ENCODE measurements at places on chromosomes 16 and 17.

- no peak for DNase-seq
These were observed 19.8 kb upstream of the MPRIP start for GRCh38 chr17:17022456-17022855.

DNA sequence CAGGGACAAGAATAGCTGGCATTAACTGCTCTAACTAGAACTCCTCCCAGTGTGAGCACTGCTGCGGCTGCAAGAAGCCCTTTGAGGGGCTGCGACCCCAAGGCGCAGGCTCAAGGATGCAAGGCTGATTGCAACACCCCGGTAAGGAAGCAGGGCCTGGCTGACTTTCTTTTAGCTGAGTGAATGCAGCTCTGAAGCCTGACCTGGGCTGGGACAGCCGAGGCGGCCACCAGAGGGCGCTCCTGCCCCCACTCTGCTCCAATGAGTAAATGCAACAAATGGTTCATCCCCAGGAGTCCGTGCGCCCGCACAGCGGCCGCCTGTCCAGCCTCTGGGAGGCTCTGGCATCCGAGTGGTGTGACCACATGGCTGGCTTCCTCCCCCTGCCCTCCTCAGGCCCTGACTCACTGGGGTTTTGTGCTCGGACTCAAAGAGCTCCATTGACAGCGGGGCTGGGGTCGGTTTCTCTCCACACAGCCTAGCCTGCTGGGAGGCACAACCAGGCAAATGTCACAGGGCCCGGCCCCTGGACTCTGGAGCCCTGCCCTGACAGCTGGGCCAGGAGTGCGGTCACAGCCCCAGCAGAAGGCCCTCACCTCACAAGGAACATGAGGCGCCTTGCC lies at the start of gene SMIM5:
Gene SMIM5, plus strand, starts transcription at position 572 of the 623 bp plus-strand sequence. CDS start 6,768 bp downstream, outside the sequence.
- peak; percentile 99 for DNase-seq

GRCh38 chr16:73047536-73048291 lies at the start of gene ZFHX3:
Gene ZFHX3, minus strand, starts transcription at chr16:73048128. Its CDS starts 87,983 bp downstream, at chr16:72960145.
- DNase-seq = peak; percentile 62

DNA sequence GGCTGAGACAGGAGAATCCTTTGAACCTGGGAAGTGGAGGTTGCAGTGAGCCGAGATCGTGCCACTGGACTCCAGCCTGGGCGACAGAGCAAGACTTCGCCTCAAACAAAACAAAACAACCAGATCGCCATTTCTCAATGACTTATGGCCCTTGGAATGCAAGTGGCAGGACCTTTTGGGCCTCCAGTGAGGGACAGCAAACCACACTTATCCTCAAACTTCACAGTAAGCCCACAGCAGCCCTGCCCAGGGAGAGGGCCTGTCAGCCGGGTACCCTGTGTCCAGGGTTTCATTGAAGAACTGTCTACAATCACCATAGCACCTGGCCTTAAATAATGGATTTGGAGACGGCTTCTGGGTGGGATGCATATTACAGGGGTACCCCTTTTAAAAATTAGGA lies 11.7 kb downstream of the TRAF4 start:
- DNase-seq = no peak

- DNase-seq = no peak
These were observed 2.0 kb downstream of the PRSS33 start for GRCh38 chr16:2785101-2785991.
